Vagina (tissue), 2 donors: ENCODE measurements at places on chromosomes 13 and 19. TPM values are rescaled to one million over a fixed set of nuclear protein-coding genes. Genes with fewer than 3 reads are reported as not detected.

DNA sequence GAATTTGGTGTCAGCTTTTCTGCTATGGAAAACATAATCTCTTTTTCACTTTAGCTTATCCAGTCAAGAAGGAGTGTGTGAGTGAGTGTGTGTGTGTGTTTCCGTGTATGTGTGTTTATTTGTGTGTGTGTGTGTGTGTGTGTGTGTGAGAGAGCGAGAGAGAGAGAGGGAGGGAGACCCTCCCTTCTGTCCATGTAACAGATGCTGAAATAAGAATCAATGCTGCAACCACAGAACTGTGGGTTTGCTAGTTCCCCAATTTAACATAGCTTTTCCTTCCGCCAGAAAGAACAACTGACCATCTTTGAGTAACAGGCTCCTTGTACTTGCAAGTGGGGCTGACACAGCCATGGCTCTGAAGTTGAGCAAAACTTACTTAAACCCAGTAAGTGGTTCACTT, 5.2 kb downstream of the LCP1 start:
- no peak for DNase-seq

DNA sequence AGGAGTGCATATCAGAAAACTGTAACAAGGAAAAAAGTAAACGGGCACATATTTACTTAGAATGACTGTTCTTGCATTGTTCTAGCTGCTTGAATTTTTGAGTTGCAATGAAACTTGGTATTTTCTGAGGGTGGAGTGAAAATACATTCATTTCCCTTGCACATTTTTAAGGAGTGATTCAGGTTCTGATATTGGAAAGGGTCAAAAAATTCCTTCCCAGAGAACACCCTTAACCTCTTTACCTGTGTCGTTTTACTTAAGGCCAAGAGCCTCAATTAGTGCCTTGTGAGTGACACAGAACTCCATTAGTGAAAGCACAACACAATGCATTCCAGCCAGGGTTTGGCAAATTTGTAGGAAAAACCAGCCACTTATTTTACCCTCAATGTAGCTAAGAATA, 2.3 kb downstream of the ITGBL1 start:
- no peak for DNase-seq

The CEACAM20 gene
- total RNA-seq: not detected

The ATP4B gene
- not detected for total RNA-seq

The ASF1B gene
- 1.7 TPM for total RNA-seq

DNA sequence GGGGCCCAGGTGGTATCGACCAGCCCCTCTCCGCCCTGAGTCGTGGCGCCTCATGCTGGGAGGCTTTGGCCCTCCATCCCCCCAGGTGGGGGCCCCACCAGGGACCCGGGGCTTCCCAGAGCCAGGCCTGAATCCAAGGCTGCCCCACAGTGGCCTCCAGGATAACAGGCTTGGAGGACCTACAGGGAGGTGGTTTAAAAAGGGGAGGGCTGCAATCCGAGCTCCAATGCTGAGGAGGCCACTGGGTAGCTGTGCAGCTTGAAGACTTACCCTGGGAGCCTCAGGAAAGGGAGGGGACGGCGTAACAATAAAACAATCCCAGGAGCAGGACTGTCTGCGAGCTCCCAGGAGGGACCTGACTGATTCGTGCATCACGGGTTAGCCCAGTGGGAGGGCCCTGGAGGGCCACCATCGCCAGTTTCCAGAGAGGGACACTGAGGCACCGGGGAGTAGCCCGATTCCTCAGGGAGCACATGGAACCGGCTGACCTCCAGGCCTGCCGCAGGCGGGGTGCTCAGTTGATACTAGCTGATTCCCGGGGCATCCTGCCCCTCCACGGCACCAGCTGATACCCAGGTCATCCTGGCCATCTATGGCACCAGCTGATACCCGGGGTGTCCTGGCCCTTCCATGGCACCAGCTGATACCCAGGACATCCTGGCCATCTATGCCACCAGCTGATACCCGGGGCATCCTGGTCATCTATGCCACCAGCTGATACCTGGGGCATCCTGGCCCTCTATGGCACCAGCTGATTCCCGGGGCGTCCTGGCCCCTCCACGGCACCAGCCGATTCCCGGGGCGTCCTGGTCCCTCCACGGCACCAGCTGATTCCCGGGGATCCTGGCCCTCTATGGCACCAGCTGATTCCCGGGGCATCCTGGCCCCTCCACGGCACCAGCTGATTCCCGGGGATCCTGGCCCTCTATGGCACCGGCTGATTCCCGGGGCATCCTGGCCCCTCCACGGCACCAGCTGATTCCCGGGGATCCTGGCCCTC, 3.7 kb upstream of the C2CD4C start:
- no peak for DNase-seq
